ENCODE measurements at places on chromosomes 5 and 9.

- DNase-seq, result peak; percentile 23
Measured at GRCh38 chr9:121463026-121463807, 36.4 kb downstream of the GGTA1 start.

DNA sequence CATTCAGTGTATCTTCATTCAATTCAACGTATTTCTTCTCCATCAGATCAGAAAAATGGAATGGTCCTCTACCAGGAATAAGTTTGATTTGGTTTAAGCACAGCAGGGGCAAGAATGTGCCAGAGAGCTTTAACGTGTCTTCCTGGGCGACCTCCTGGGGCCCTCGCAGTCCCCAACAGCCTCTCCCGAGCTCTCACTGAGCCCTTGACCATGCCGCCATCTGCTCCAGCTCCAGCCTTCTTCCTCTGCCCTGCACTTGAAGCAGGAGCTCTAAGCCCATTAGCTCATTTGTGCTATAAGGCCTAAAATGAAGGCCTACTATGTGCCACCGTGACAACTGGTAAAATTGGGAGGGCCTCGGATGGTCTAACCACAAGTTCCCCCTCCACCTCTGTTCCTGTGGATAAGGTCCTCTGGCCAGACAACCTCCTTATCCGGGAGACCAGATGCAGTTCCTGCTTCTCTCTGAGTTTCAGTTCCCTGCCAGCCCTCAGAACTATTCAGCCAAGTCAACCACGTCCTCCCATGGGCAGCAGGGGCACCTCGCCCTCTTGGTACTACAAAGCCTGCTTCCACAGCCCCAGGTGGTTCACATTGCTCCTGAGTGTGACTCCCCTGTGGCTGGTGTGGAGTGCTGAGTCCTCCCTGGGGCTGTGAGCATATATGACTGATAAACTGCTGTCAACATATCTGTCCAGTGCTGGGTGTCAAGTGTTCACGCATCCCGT lies 35.8 kb downstream of the C5orf15 start:
- no peak for DNase-seq

DNA sequence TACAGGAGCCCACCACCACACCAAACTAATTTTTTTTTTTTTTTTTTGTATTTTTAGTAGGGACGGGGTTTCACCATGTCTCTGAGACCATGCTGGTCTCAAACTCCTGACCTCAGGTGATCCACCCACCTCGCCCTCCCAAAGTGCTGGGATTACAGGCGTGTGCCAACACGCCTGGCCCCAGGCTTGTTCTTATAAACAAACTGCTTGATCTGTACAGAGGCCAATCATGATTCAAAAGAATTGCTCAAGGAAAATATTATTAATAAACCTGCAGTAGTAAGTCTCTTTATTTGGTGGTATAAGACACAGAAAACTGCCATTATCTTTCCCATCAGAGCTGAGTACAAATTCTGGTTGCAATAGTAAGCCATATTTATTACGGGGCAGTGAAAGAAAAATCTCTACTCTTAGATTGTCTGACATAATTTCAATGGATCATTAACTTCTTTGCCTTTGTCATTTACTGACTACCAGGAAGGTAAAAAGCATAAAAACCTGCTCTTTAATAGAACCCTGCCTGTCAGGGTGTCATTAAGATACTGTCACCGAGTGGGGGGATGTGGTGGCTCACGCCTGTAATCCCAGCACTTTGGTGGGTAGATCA lies 33.3 kb downstream of the RASEF start:
- no peak for DNase-seq

DNA sequence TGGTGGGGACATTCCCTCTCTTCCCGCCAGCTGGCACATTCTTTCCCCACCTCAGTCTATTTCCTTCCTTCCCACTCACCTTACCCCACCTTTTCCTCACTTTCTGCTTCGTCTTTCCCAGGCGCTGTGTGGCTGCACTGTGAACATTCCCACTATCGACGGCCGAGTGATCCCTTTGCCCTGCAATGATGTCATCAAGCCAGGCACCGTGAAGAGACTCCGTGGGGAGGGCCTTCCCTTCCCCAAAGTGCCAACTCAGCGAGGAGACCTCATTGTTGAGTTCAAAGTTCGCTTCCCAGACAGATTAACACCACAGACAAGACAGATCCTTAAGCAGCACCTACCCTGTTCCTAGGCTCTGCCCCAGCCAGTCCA lies 7.3 kb downstream of the DNAJB5 start:
- no peak for DNase-seq

- no peak for DNase-seq
Measured at GRCh38 chr5:172664018-172664417, 23.0 kb downstream of the NEURL1B start.

DNA sequence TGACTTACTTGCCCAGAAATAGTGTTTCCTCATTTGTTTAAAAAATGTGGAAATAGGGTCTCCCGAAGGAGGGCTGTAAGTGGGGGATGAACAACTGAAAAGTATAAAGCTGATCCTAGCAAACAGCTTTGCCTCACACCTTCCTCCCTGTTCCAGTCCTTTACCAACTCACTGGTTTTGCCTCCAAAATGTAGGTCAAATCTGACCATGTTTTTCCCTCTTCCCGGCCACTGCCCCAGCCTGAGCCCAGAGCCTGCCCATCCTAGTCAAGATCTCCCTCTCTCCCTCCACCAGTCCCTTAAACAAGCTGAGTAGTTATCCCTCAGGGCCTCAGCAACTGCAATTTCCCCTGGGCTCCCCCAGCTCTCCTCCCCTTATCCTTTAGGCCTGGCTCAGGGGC lies 82.4 kb upstream of the FBXW11 start:
- DNase-seq, result no peak

DNA sequence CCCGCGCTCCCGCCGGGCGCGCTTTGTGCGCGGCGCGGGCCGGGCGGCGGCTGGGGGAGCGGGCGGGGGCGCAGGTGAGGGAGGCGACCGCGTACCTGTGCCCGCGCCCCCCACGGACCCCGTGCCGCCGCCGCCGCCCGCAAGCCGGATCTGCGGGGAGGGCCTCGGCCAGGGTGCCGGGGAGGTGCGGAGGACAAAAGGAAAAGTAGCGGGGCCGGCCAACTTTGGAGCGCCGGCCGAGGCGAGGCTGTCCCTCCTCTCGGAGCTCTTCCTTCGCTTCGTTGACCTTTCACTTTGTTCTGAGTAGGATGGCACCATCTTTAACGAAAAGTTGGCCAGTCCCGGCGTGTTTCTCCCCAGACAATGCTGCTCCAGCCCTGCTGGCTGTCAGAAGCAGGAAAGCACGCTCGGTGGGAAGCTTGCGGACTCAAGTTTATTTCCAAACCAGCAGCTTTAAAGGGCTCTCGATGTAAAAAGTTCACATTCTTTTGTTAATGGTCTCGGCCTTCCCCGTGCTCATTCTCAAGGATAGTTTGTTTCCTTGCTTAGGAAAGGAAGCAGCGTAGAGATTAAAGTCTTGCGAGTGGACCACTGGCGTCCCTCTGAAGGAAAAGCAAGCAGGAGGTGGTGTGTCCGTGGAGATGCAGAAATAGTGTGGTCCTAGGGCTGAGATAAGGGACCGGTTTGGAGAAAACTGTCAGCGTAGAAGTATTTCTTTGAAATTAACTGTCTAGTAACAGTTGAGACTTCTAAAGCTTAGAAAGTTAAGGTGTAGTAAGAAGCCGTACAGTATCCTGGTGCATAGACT lies 639 bp downstream of the EHMT1 start:
- DNase-seq, result peak; percentile 71

- DNase-seq, result no peak
Measured at GRCh38 chr5:77167695-77168121, 42.8 kb upstream of the PDE8B start.

All from HuH-7.5 (cell line).